ENCODE measurements at places on chromosomes 4 and X.

DNA sequence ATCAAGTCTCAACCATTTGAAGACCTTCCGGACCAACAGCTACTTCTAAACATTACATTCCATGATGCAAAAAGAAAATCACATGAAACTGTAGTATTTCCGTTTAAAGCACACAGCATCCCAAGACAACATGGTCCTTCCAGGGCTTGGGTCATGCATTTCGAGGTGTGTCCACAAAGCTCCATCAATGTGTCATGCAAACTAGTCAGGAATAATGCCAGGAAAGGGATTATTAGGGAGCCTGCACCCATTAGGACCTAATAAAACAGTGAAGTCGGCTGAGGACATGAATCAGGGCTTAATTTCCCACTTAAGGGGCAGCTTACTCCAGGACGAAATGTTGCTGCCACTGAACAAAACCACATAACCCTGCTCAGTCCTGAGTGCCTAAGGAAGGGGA, 177.9 kb downstream of the TSPAN5 start:
- no peaks in the 10 kb centered on the region for H3K4me1 ChIP-seq
- DNase-seq, result no peak
- no peak overlapping the region for H3K27ac ChIP-seq
- H3K27me3 ChIP-seq, result no peaks in the 10 kb centered on the region

GRCh38 chr4:56817840-56818491, 3.5 kb downstream of the SPINK2 start:
- no peak overlapping the region for H3K4me3 ChIP-seq
- no peak for DNase-seq
- H3K4me1 ChIP-seq, result no peaks in the 10 kb centered on the region
- no peak overlapping the region for H3K27ac ChIP-seq

DNA sequence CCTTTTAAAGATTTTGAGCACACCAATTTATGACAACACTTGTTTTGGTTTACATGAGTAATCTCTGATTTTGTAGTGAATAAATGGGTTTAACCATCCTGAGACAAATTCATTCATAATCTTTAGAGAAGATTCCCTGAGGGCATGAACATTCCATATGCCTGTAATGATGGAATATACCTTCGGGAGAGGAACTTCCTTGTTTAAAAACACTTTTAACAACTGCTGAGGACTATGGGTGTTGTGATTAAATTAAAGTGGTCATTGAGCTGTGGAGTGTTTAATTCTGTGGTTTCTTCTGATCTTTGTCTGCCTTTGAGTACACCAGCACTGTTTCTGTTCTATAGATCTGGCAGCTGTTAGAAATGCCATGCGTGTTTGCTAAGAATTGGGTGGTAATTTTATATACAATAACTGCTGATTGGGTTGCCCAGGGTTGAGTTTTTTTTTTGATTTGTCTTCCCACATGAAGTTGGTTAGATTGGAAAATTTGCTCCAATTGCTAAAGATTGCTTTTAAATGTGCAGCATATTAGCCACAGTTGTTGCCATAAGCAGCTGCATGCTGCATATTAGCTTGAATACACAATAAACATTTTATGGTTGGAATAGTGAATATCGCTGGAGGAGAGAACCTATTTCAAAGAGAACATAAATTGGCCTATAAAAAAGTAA, 86.8 kb downstream of the DCLK2 start:
- no peaks in the 10 kb centered on the region for H3K4me1 ChIP-seq
- no peak overlapping the region for H3K4me3 ChIP-seq
- no peak for DNase-seq
- H3K27ac ChIP-seq, result no peak overlapping the region
- no peaks in the 10 kb centered on the region for H3K36me3 ChIP-seq

GRCh38 chrX:51694254-51694653, 11.6 kb upstream of the CENPVL2 start:
- DNase-seq, result no peak
- no peak overlapping the region for H3K4me3 ChIP-seq
- H3K27me3 ChIP-seq, result no peaks in the 10 kb centered on the region
- no peak overlapping the region for H3K27ac ChIP-seq

DNA sequence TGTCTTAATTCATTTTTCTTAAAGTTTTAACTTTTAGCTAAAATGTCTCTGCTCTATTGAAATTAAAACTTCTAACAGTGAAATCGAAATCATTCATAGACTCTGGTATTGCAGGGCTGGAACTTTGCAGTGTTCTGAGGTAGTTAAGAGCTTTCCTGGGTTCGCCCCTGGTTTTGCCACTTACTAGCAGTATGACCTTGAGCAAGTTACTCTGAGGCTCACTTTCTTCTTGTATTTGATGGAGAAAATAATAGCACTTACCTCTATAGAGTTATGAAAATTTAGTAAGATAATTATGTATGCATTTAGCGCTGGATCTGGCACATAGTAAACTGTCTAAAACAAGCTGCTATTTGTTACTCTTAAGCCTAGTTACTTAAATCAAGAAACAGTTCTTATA, 1.7 kb downstream of the SLAIN2 start:
- no peaks in the 10 kb centered on the region for H3K36me3 ChIP-seq
- H3K4me3 ChIP-seq, result peak overlapping the region; percentile 90
- H3K27me3 ChIP-seq, result no peaks in the 10 kb centered on the region
- no peaks in the 10 kb centered on the region for H3K4me1 ChIP-seq

DNA sequence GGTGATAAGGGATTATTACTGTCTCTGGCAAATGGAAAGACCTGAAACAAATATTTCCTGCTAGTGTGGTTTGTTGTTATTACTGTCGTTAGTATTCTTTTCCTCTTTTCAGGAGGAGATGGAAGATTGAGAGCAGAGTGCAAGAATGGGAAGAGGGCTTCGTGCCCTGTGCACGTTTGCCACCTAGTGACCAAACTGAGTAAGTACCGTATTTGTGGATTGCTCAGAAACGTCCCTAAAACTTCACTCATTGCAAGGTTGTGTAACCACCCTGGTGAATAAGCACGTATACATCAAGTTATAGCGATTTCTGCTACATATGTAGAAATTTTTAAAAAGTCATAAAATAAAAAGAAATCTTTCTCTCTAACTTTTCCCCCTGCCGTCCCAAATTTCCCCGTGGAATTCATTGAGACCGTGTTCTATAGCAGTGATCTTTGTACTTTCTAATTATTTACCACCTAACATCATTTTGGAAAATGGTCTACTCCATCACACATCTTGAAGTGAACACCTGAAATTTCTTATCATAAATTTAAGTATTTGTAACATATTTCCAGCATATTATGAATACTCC, 24.3 kb downstream of the LINC00632 start:
- H3K36me3 ChIP-seq, result no peaks in the 10 kb centered on the region
- H3K4me3 ChIP-seq, result no peak overlapping the region
- H3K27ac ChIP-seq, result no peak overlapping the region
- H3K4me1 ChIP-seq, result no peaks in the 10 kb centered on the region

GRCh38 chr4:26139310-26139924, 181.4 kb upstream of the RBPJ start:
- no peak for DNase-seq
- H3K4me3 ChIP-seq, result no peak overlapping the region
- H3K27ac ChIP-seq, result no peak overlapping the region
- H3K36me3 ChIP-seq, result no peaks in the 10 kb centered on the region

GRCh38 chr4:101037938-101038413, 309.4 kb downstream of the PPP3CA start:
- no peaks in the 10 kb centered on the region for H3K4me1 ChIP-seq
- no peaks in the 10 kb centered on the region for H3K27me3 ChIP-seq
- H3K27ac ChIP-seq, result no peak overlapping the region

DNA sequence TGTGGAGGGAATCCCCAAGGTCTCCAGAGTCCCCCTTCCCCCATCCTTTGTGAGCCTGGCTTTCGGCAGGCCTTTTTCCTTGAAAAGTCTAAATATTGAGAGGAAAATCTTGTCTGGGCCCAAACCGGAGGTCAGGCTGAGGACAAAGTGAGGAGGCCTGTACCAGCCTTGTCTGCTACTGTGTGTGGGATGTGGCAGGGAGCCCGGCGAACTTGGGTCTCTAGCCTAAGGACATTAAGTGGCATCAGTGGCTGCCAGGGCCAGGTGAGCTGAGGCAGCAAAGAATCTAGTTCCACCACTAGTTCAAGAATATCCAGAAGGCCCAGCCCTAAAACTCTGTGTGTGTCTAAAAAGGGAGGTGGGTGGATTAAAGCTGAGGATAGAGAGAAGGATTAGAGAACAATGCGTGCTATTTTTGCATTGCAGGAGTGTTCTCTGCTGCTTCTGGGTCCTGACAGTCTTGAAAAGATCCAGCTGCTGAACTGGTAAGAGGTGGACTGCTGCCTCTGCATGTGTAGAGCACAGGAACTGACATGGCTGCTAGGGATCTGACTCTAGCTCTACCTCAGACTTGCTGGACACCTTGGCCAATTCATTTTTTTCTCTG, 1.2 kb upstream of the AMER1 start:
- H3K4me3 ChIP-seq, result peak overlapping the region; percentile 56
- no peaks in the 10 kb centered on the region for H3K36me3 ChIP-seq
- peak overlapping the region; percentile 94 for H3K27ac ChIP-seq
- no peak for DNase-seq
- no peaks in the 10 kb centered on the region for H3K4me1 ChIP-seq

GRCh38 chrX:84118315-84118714, 69.7 kb downstream of the RPS6KA6 start:
- no peaks in the 10 kb centered on the region for H3K27me3 ChIP-seq
- H3K36me3 ChIP-seq, result no peaks in the 10 kb centered on the region
- H3K27ac ChIP-seq, result peak overlapping the region; percentile 36
- no peak for DNase-seq
- no peaks in the 10 kb centered on the region for H3K4me1 ChIP-seq

- no peaks in the 10 kb centered on the region for H3K4me1 ChIP-seq
- H3K4me3 ChIP-seq, result no peak overlapping the region
- no peaks in the 10 kb centered on the region for H3K36me3 ChIP-seq
- H3K27ac ChIP-seq, result no peak overlapping the region
These were observed 12.5 kb downstream of the ZBTB33 start for GRCh38 chrX:120262859-120263708.

DNA sequence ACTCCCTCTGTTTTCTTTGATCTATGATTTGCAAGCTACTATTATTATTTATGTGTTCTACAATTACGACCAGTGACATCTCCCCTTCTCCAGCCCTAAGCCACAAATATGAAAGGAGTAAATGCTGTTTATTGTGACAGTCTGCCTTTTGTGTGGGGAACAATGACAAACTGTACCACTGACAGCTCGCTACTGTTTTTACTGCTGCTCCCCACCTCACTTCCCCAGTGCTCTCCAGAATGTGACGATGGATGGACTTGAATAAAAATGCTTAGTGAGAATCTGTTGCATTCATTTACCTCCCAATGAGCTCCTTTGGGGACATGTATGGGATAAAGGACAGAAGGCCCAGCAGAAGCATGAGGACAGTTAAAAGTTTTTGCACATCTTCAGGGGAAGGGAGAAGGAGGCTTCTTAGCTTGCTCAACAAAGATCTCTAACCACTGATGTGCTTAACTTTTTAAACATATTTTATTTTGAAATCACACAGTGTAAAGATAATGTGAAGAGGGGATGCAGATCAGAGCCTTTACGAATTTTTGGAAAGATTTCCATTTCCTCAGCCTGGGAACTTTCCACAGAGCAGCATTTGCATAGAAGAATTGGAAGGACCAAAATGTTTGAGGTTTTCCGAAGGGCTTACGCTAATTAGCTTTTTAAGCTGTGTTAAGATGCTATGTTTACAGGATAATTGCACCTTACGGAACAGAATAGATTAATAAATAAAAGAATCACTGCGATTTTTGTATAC, 485.1 kb upstream of the TENM3 start:
- no peak overlapping the region for H3K4me3 ChIP-seq
- DNase-seq, result no peak
- no peak overlapping the region for H3K27ac ChIP-seq
- no peaks in the 10 kb centered on the region for H3K4me1 ChIP-seq

- H3K36me3 ChIP-seq, result no peaks in the 10 kb centered on the region
- no peaks in the 10 kb centered on the region for H3K27me3 ChIP-seq
- DNase-seq, result peak; percentile 94
- H3K27ac ChIP-seq, result peak within 1 kb of the TSS; percentile 70
These were observed at the start of gene TMEM144 for GRCh38 chr4:158209825-158210807. TMEM144 (plus strand) TSS chr4:158210486; CDS start chr4:158212668, 2,182 bp downstream.

GRCh38 chr4:90127223-90127705, at the start of gene CCSER1:
CCSER1 (plus strand) TSS chr4:90127394.
- H3K36me3 ChIP-seq, result no peaks in the 10 kb centered on the region
- peak within 1 kb of the TSS; percentile 78 for H3K4me3 ChIP-seq
- no peaks in the 10 kb centered on the region for H3K27me3 ChIP-seq
- peak; percentile 80 for DNase-seq
- H3K27ac ChIP-seq, result peak within 1 kb of the TSS; percentile 87

GRCh38 chr4:12956026-12956425, 528.1 kb downstream of the RAB28 start:
- H3K27me3 ChIP-seq, result no peaks in the 10 kb centered on the region
- H3K4me3 ChIP-seq, result no peak overlapping the region
- DNase-seq, result no peak
- no peaks in the 10 kb centered on the region for H3K4me1 ChIP-seq

GRCh38 chr4:109655396-109655795, 47.8 kb downstream of the CASP6 start:
- H3K36me3 ChIP-seq, result no peaks in the 10 kb centered on the region
- no peaks in the 10 kb centered on the region for H3K4me1 ChIP-seq
- H3K27ac ChIP-seq, result no peak overlapping the region
- H3K27me3 ChIP-seq, result no peaks in the 10 kb centered on the region
- H3K4me3 ChIP-seq, result no peak overlapping the region

- H3K4me1 ChIP-seq, result no peaks in the 10 kb centered on the region
- H3K4me3 ChIP-seq, result no peak overlapping the region
- H3K27ac ChIP-seq, result no peak overlapping the region
These were observed 115.4 kb downstream of the STPG2 start for GRCh38 chr4:98027827-98028226.

GRCh38 chr4:5772528-5773270, 61.7 kb downstream of the EVC start:
- no peak overlapping the region for H3K27ac ChIP-seq
- no peaks in the 10 kb centered on the region for H3K4me1 ChIP-seq
- H3K36me3 ChIP-seq, result no peaks in the 10 kb centered on the region
- H3K4me3 ChIP-seq, result no peak overlapping the region
- H3K27me3 ChIP-seq, result no peaks in the 10 kb centered on the region

- peak; percentile 36 for DNase-seq
- no peak overlapping the region for H3K4me3 ChIP-seq
- no peaks in the 10 kb centered on the region for H3K27me3 ChIP-seq
These were observed 34.5 kb upstream of the RAB33B start for GRCh38 chr4:139419388-139419914.

- no peak overlapping the region for H3K27ac ChIP-seq
- H3K4me3 ChIP-seq, result no peak overlapping the region
- no peak for DNase-seq
- no peaks in the 10 kb centered on the region for H3K4me1 ChIP-seq
- no peaks in the 10 kb centered on the region for H3K27me3 ChIP-seq
These were observed 502.5 kb downstream of the GRXCR1 start for GRCh38 chr4:43394976-43395375.

DNA sequence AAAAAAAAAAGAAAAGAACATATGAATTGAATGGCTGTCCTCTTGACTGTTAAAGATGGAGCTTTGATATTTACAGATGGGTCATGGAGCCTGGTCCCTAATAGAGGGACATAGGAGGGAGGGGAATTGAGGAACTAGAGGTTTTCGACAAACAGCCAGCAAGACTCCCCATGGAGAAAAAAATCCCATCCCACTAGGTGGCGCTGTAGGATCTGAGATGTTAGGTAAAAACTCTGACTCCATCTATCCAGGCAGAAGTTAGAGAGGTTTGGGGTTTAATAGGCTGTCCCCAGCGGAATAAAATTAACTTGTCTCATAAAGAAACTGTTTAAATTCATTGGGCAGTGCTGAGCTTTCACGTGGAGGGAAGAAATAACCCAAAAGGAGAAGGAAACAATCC, 45.9 kb downstream of the HMGB2 start:
- no peaks in the 10 kb centered on the region for H3K27me3 ChIP-seq
- H3K36me3 ChIP-seq, result no peaks in the 10 kb centered on the region
- H3K27ac ChIP-seq, result no peak overlapping the region
- no peaks in the 10 kb centered on the region for H3K4me1 ChIP-seq
- DNase-seq, result peak; percentile 78

GRCh38 chr4:166838975-166839614, 395.2 kb downstream of the SPOCK3 start:
- no peak for DNase-seq
- H3K27ac ChIP-seq, result no peak overlapping the region
- no peaks in the 10 kb centered on the region for H3K27me3 ChIP-seq
- no peak overlapping the region for H3K4me3 ChIP-seq

Measured in colonic mucosa (tissue), 4 donors.